GM19239 (cell line): ENCODE measurements at places on chromosomes 12 and 14.

GRCh38 chr14:99322731-99323599, 51.0 kb upstream of the BCL11B start:
- DNase-seq = no peak

DNA sequence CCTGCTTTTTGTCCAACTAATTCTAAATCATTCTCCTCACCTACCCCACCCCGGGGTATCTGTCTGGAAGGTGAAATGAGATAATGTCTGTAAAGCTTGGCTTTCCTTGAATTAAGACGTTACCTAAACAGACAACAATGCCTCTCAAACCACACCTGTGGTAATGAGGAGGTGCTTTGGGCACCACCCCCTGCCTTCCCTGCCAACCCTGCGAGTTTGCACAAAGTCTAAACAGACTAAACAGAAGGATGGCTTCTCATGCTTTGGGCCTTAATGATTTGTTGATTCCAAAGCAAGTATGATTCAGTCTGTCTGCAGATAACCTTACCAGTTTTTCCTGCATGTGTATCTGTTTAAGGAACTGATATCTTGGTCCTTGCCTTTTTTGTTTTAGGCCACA, 82.4 kb downstream of the ZFC3H1 start:
- DNase-seq = no peak

- no peak for DNase-seq
These were observed 7.6 kb downstream of the EGLN3 start for GRCh38 chr14:33943096-33943883.

GRCh38 chr14:56189307-56189706, 71.1 kb downstream of the PELI2 start:
- no peak for DNase-seq

DNA sequence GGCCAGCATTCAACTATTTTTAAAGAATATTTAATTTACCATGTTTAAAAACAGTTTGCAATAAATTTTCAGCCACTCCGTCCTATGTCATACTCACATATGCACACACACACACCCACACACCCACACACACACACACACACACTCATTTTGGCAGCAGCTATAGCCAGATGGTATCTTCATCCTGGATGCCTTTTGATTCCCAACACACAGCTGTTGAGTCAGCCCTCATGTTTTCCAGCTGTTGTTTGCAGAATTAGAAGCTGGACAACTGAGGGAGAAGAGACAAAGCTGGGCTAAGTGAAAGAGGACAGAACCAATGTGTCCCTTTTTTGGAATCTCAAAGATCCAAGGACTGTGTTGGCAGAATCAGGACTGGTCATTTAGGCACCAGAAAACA, 80.0 kb upstream of the EGLN3 start:
- no peak for DNase-seq
